ENCODE measurements at places on chromosomes 4 and X.

DNA sequence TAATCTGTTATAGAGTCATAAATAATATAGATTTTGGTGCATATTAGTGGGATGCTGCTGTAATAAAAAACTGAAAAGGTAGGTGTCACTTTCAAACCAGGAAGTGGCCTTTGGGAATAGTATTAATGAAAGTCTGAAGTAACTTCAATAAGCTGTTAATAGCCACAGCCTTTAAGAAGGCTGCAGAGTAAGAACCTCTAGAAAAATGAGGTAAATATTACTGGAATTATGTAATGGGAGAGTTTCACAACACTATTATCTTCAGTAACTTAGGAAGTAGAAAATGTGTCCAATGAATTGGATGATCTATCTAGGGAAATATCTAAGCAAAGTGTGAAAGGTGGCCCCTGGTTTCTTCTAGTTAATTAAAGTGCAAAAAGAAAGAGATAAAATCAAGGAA is 104.7 kb downstream of the NCAPG start:
- DNase-seq: no peak

GRCh38 chr4:175824076-175824475 is 12.0 kb upstream of the GPM6A start:
- no peak for DNase-seq

- no peak for DNase-seq
Observed at GRCh38 chrX:138754861-138755260, 43.3 kb upstream of the FGF13 start.

- DNase-seq: no peak
Observed at GRCh38 chr4:34323549-34324320, 1920.6 kb downstream of the ARAP2 start.

DNA sequence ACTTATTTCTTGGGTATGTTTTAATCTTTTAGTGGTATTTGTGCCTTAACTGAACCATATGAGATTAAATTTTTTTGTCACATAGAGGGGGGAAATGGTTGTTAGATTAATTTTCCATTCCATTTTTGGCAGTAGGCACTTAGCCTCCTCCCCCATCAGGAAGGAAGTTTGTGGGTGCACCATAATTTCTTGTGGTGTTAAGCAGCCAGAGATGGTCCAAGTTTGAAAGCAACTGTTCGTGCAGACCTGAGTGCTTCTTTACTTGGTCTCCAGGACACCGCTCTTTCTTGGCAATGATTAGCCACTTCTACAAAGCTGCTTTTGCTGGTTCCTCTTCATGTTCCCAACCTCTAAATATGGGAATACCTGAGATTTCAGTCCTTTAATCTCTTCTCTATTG is 92.7 kb upstream of the RPL34 start:
- no peak for DNase-seq

DNA sequence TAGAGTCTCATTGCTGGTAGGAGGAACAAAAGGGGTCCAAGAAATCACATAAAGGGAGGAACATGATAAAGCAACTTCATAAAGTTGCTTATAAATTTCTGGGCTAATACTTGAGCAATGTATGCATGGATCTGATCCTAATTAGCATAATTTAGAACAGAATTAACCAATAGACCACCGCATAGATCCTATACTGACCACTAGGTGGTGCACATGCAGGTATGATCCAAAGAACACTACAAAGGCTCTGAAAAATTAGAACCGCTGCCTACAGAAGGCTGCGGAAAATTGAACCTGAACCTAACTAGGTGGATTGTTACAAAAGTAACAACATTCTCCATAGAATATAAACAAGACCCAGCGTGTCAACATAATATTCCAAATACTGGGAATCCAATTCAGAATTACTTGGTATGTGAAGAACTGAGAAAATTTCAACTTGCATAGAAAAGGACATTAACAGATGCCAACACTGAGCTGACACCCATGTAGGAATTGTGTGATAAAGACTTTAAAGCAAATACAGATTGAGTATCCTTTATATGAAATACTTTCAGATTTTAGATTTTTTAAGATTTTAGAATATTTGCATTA is 23.3 kb downstream of the BRCC3 start:
- DNase-seq: peak; percentile 34

DNA sequence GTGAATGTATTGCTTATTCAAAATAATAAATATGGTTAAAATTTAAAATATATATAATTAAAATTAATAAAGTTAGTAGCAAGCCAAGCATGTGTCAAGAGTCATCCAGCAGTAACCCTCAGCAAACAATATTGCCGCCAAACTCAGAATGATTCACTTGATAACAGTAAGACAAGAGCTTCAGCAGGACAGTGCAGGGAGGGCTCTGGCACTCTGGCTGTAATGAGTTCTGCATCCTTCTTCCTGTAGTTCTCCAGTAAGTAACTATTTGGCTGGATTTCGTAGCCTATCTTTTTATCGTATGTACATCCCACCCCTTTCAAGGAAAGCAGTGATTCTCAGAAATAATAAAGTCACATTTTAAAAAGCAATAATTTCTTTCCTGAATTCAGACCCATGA is 17.6 kb downstream of the OTUD6A start:
- no peak for DNase-seq

DNA sequence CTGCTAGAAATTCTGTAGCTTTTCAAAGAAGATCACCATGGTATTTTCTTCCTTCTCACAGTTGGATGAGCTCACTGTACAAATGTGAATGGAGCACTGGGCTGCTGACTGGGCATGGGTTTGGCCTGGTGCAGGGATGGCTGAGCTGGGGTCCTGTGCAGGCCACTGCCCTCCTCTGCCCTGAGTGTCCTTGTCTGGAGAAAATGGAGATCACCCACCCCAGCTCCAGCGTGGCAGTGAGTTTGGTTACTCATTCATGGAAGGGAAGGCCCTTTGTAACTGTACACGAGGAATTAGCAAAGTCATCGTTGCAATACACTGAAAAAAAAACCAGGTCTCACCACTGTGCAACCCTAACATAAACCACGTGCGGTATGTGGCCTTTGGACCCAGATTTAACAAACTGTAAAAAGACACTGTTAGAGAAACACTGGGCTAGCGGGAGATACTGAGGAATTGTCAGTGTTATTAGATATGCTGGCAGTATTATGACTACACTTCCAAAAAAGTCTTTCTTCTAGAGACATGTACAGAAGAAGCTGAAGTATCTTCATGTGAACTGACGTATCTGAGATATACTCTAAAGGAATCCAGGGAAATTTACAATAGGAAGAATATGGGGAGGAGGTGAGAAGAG is 16.1 kb upstream of the TBC1D14 start:
- no peak for DNase-seq
